Kidney tubule cell (primary cell): ENCODE measurements at places on chromosomes 2 and 18.

DNA sequence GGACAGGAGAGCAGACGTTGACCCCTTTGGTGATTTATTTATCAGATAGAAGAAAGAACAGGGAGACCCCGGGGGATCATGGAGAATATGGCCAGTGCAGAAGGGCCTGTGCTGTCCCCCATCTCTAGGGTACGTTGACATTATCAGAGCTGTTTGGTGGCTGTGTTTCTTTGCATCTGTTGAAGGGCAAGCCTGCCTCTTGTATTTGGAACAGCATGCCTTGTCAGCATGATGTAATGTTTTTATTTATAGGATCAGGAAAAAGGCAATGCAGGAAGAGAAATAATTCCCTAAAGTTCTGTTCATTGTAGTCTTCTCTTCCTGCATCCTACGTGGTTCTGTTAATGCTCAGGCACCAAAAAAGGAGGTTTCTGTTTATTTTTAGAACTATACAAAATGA, 49.8 kb upstream of the CABYR start:
- no peak for DNase-seq

DNA sequence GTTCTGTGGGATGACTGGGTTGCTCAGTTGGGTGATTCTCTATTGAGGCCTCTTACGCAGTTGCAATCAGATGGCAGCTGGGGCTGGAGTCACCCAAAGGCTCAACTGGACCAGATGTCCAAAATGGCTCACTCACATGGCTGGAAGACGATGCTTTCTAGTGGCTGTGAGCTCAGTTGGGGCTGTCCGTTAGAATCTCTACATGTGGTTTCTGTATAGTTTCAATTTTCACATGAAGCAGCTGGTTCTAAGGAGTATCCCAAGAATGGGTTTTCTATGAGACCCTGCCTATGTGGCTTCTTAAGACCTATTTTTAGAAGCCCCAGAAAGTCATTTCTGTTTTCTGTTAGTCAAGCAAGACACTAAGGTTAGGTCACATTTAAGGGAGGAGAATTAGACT, 4.4 kb downstream of the XRCC5 start:
- no peak for DNase-seq

GRCh38 chr2:113173542-113174375, at the start of gene PSD4:
Gene PSD4, plus strand, starts transcription at chr2:113173971. Its CDS starts 8,486 bp downstream, at chr2:113182457.
- no peak for DNase-seq

DNA sequence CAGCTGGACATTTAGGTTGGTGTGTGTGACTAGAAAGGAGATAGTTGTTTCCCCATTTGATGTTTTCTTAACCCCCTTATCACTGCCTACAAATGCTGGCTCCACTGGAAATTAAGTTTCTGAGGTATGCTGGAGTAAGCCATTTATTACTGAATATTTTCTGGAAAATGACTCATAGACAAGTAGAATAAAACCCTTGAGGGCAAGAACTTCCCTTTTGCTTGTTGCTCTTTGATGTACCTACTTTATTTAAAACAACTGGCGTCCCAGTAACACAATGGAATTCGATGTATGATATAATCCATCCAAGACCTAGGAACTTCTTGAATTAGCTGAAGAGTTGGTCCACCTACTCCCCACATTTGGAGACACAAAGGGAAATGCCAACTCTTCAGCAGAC, 33.3 kb upstream of the SESTD1 start:
- no peak for DNase-seq

- DNase-seq = no peak
Observed at GRCh38 chr2:6148882-6149281, 456.7 kb downstream of the SOX11 start.

DNA sequence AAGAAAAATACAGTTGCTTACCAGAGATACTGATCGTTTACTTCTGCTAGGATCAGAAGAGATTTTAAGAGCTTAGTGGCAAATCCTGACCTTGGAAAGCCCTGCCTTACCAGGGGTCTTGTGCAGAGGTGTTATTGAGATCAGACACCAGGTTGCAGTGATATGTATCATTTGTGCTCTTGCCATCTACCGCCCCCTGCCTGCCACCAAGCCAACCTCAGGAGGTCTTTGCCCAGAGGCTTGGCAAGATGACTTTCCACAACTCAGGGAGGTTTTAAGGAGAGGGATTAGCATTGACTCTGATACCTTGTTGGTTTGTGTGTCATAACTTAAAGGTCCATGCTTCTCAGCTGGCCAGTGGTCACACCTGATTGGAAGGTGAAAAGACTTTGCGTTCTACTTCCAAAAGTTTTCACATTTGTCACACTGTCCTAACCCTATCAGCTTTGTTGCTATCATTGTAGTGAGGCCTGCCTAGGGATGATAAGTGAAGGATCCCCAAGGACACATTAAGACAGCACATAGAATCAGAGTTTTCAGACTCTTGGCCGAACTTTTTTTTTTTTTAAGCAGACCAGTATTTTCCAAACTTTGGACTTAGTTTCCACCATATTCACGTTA, 46.2 kb upstream of the MGAT5 start:
- DNase-seq = peak; percentile 60
